Activated T-cell treated with anti-CD3 and anti-CD28 coated beads, Interleukin-2, amount 50 U/mL, for 72 hours (primary cell): ENCODE measurements at places on chromosomes 12 and 14. TPM values are rescaled to one million over a fixed set of nuclear protein-coding genes. Genes with fewer than 3 reads are reported as not detected.

The PYGL gene
- 0.50 TPM for total RNA-seq

The DNAJC22 gene
- total RNA-seq: 0.05 TPM

The RASSF8 gene
- 1.3 TPM for total RNA-seq

GRCh38 chr14:95098984-95099599, 58.2 kb downstream of the DICER1 start:
- H3K36me3 ChIP-seq: peaks cover 4% of the 10 kb centered on the region
- peaks cover 5% of the 10 kb centered on the region for H3K4me1 ChIP-seq
- peak; percentile 27 for DNase-seq
- no peak overlapping the region for H3K27ac ChIP-seq
- H3K27me3 ChIP-seq: no peaks in the 10 kb centered on the region
- H3K4me3 ChIP-seq: no peak overlapping the region

DNA sequence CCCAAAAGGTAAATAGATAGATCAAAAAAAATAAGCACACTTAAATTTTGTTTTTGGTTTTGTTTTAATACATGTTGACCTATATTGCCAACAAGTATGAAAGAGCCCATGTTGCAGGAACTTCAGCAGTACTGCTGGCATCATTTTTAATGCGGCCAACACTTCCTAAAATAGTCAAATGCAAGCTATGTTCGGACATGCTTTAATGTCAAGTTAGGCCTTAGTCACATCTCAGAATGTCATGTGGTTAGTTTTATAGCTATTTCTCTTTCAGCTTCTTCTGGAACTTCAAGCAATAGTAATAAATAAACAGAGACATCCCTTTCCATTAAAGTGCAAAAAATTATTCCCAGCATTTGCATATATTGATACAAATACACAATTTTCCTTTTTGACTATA, 153.4 kb downstream of the PIK3C2G start:
- no peaks in the 10 kb centered on the region for H3K27me3 ChIP-seq
- H3K4me1 ChIP-seq: no peaks in the 10 kb centered on the region
- H3K27ac ChIP-seq: no peak overlapping the region
- H3K4me3 ChIP-seq: no peak overlapping the region

DNA sequence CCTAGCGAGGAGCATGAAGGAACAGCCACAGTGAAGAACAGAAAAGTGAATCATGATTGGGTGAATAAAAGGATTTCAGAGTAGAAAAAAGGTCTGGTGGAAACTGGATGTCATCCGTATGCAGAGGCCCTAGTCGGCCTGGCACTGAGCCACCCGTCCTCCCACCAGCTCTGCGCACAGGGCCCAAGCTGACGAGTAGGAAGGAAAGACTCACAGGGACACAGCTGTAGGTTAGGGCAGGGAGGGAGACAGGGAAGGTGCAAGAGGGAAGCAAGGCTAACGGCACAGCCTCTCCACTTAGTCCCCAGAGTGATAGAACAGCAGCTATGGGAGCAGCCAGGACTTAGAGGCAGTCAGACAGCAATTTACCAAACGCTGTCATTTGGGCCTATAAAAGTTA, 112.6 kb downstream of the KCNK10 start:
- peaks cover 20% of the 10 kb centered on the region for H3K27me3 ChIP-seq
- H3K4me3 ChIP-seq: no peak overlapping the region
- no peak for DNase-seq
- no peaks in the 10 kb centered on the region for H3K4me1 ChIP-seq

DNA sequence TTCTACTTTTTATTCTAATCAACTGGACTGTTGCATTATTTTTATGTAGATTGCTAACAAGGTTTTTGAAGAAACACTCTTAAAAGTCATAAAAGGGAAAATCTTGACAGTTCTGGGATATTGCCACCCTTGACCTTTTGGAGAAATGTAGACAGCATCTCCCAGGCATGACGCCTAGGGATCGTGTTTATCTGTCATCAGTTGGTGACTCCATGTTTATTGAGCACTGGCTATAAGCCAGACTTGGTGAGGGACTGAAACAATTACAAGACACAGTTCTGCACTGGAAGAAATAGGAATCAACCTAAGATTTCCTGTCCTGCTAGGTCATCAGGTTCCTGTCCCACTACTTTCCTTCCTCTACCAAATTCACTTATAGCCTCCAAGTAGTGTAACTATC, 34.5 kb downstream of the HMGA2 start:
- no peaks in the 10 kb centered on the region for H3K4me1 ChIP-seq
- no peaks in the 10 kb centered on the region for H3K36me3 ChIP-seq
- H3K4me3 ChIP-seq: no peak overlapping the region

DNA sequence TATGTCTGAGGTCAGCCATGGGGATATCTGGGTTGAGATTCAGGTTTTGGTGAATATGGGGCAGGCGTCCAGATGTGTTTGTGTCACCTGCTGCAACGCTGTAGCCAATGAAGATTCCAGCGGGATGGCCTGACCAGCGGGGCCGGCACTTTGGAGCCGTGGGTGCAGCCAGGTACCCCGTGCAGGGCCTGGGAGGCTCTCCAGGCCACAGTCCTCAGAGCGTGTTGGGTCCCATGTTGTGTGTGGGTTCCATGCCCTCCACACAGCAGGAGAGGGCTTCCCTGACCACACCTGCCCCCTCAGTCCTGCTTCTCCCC, 2.8 kb upstream of the TEX22 start:
- H3K27ac ChIP-seq: no peak overlapping the region
- peaks cover under 1% of the 10 kb centered on the region for H3K4me1 ChIP-seq
- no peak overlapping the region for H3K4me3 ChIP-seq
- H3K27me3 ChIP-seq: no peaks in the 10 kb centered on the region
- peaks cover 5% of the 10 kb centered on the region for H3K36me3 ChIP-seq

- H3K27ac ChIP-seq: no peak overlapping the region
- peaks cover 34% of the 10 kb centered on the region for H3K4me1 ChIP-seq
- no peak overlapping the region for H3K4me3 ChIP-seq
These were observed 178.9 kb upstream of the FKBP4 start for GRCh38 chr12:2615665-2616402.

DNA sequence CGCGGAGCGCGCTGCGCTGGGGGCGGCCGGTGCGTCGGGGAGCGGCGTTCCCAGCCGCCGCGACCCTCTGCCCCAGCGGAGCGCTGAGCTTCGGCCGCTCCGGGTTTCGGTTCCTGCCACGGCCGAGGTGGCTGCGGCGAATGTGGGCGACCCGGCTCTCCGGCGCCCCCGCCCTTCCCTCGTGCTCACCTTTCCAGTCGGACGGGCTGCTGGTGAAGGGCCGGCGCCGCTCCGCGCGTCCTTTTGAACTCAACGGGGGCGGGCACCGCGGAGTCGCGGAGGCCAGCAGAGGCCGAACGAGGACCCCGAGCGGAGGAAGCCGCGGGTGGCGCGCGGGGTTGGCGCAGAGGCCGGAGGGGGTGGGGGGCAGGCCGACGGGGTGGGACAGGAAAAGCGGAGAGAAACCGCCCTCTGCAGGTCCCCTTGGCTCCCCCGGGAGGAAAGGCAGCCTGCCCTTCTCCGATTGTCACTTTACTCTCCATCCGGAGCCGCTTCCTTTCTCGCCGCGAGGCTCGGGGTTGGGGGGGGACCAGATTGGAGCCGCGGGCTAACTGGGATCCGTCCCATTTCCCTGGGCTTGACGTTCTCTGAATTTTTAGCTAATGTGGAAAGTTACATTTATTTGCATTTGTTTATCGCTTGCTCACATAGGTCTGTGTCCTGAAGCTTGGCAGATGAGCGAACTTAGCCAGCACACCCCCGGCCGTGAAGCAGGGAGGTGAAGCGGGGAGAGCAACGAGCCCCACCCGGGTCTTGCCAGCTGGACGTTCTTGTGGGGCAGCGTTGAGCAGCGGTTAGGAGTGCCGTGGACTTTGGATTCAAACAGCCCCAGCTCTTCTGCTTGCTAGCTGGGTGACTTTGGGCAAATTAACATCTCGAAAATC, at the start of gene SMAGP:
TSS of gene SMAGP (minus strand) at position 349 of the 884 bp plus-strand sequence. CDS start 1,137 bp downstream, outside the sequence.
- peak within 1 kb of the TSS; percentile 82 for H3K27ac ChIP-seq
- H3K4me1 ChIP-seq: peaks cover 16% of the 10 kb centered on the region
- peaks cover 22% of the 10 kb centered on the region for H3K27me3 ChIP-seq
- peak; percentile 63 for DNase-seq
- peak within 1 kb of the TSS; percentile 92 for H3K4me3 ChIP-seq
- H3K36me3 ChIP-seq: peaks cover 1% of the 10 kb centered on the region

DNA sequence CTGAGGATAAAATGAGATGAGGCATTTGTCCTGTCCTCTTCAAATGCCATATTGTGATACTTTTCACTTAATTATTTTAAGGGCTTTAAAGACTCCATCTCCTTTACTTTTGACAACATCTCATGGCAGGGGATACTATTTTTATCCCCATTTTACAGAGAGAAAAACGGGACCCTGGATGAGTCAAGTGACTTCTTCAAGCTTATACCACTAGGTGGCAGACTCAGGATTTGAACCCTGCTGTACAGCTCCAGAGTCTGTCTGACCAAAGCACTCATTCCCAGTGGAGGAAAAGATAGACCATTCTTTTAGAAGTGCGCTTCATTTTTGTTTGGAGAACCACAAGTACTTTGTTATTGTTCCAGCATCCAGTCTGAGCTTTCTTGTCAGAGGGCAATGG, 1.7 kb upstream of the SMOC1 start:
- H3K4me1 ChIP-seq: no peaks in the 10 kb centered on the region
- no peak overlapping the region for H3K27ac ChIP-seq
- DNase-seq: no peak
- H3K4me3 ChIP-seq: no peak overlapping the region
- H3K27me3 ChIP-seq: peaks cover 55% of the 10 kb centered on the region

- no peak overlapping the region for H3K27ac ChIP-seq
- H3K36me3 ChIP-seq: no peaks in the 10 kb centered on the region
- DNase-seq: no peak
- no peak overlapping the region for H3K4me3 ChIP-seq
- peaks cover 8% of the 10 kb centered on the region for H3K27me3 ChIP-seq
- H3K4me1 ChIP-seq: no peaks in the 10 kb centered on the region
These were observed 237.3 kb downstream of the RGS6 start for GRCh38 chr14:72169521-72169920.

GRCh38 chr14:49895480-49895879, 2.6 kb downstream of the ARF6 start:
- no peak for DNase-seq
- H3K27me3 ChIP-seq: no peaks in the 10 kb centered on the region
- peak overlapping the region; percentile 100 for H3K27ac ChIP-seq
- peaks cover 50% of the 10 kb centered on the region for H3K4me1 ChIP-seq
- peaks cover 34% of the 10 kb centered on the region for H3K36me3 ChIP-seq

GRCh38 chr14:27061299-27061698, 463.5 kb upstream of the NOVA1 start:
- no peak for DNase-seq
- no peak overlapping the region for H3K27ac ChIP-seq
- H3K4me1 ChIP-seq: no peaks in the 10 kb centered on the region
- H3K4me3 ChIP-seq: no peak overlapping the region
- no peaks in the 10 kb centered on the region for H3K36me3 ChIP-seq

- peak overlapping the region; percentile 84 for H3K4me3 ChIP-seq
- peak overlapping the region; percentile 92 for H3K27ac ChIP-seq
- peak; percentile 82 for DNase-seq
- peaks cover 44% of the 10 kb centered on the region for H3K4me1 ChIP-seq
- no peaks in the 10 kb centered on the region for H3K27me3 ChIP-seq
These were observed 3.7 kb downstream of the REM2 start for GRCh38 chr14:22886500-22887259.

GRCh38 chr12:4615667-4616066, 33.2 kb downstream of the AKAP3 start:
- H3K27ac ChIP-seq: no peak overlapping the region
- no peaks in the 10 kb centered on the region for H3K27me3 ChIP-seq
- no peak overlapping the region for H3K4me3 ChIP-seq
- H3K4me1 ChIP-seq: no peaks in the 10 kb centered on the region

DNA sequence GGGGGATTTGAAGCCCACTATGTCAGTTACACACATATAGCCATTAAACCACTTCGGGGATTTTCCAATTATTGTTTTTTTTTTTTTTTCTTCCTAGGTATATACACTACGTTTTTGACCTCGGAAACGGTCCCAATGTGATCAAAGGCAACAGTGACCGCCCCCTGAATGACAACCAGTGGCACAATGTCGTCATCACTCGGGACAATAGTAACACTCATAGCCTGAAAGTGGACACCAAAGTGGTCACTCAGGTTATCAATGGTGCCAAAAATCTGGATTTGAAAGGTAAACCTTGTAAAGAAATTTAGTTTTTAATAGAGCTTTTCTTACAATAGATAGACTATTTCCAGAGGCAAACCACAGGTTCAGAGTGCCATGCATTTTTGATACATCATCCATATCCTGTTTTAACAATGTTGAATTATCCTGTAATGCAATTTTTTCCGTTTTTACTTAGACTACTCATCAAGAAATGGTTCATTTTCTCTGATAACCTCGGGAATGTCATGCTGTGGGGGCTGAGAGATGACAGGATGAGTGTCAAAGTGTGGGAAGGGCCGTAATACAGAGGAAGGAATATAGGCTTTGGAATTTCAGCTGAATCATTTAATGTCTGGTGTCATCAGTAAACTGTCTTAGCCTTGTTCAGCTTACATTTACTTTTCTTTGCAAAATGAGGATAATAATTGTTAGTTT, 797.1 kb downstream of the NRXN3 start:
- no peak overlapping the region for H3K27ac ChIP-seq
- no peaks in the 10 kb centered on the region for H3K4me1 ChIP-seq
- H3K36me3 ChIP-seq: no peaks in the 10 kb centered on the region
- DNase-seq: no peak
- no peak overlapping the region for H3K4me3 ChIP-seq

GRCh38 chr14:36948157-36948859, 224.1 kb downstream of the SLC25A21 start:
- H3K36me3 ChIP-seq: no peaks in the 10 kb centered on the region
- no peaks in the 10 kb centered on the region for H3K4me1 ChIP-seq
- no peaks in the 10 kb centered on the region for H3K27me3 ChIP-seq
- DNase-seq: no peak
- no peak overlapping the region for H3K4me3 ChIP-seq

DNA sequence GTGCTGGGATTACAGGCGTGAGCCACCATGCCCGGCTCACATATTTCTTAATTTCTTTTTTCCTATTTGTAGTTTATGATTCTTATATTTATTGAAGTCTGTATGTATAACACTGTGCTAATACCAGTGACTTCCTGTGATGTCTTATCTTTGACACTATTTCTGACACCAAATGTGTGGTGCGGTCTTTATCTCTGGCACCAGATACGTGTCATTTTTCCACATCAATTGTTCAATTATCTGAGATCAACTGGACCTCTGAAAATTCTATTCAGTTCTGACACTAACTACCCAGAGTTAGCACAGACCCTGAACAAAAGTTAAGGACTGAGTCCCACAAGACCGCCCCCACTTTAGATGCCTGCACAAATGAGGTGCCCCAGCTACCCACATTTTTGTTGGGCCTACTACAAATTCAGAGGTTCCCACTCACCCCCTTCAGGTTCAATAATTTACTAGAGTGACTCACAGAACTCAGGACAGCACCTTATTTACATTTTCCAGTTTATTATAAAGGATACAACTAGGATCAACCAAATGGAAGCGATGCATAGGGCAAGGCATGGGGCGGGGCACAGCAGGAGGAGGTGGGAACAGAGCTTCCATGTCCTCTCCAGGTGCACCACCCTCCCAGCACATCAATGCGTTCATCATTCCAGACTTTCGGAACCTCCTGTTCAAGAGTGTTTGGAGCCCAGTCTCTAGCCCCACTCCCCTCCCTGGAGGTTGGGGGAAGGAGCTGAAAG, 11.6 kb upstream of the SRSF9 start:
- no peak overlapping the region for H3K4me3 ChIP-seq
- DNase-seq: no peak
- H3K36me3 ChIP-seq: no peaks in the 10 kb centered on the region
- peak overlapping the region; percentile 84 for H3K27ac ChIP-seq
- peaks cover 7% of the 10 kb centered on the region for H3K4me1 ChIP-seq
- H3K27me3 ChIP-seq: no peaks in the 10 kb centered on the region

GRCh38 chr12:58727521-58727920, 192.8 kb downstream of the LRIG3 start:
- H3K27ac ChIP-seq: no peak overlapping the region
- H3K4me1 ChIP-seq: no peaks in the 10 kb centered on the region
- H3K27me3 ChIP-seq: no peaks in the 10 kb centered on the region
